Activated effector memory CD4-positive, alpha-beta T cell treated with Interleukin-2 at 50 U/mL for 16 hours (primary cell): ENCODE measurements at places on chromosomes 1 and 21.

GRCh38 chr1:220032911-220033310 lies 13.4 kb downstream of the EPRS1 start:
- no peak for DNase-seq

GRCh38 chr1:62077821-62078220 lies 116.8 kb upstream of the L1TD1 start:
- no peak for DNase-seq

DNA sequence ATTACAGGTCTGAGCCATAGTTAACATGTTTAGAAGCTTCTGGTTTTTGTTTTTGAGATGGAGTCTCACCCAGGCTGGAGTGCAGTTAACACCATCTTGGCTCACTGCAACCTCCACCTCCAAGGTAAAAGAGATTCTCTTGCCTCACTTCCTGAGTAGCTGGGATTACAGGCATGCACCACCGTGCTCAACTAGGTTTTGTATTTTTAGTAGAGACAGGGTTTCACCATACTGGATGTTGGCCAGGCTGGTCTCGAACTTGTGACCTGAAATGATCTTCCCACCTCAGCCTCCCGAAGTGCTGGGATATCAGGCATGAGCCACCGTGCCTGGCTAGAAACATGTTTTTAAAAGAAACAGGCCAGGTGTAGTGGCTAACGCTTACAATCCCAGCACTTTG lies 10.5 kb downstream of the NDUFS5 start:
- DNase-seq = no peak

GRCh38 chr1:21647431-21648351 lies 21.5 kb downstream of the RAP1GAP start:
- no peak for DNase-seq

DNA sequence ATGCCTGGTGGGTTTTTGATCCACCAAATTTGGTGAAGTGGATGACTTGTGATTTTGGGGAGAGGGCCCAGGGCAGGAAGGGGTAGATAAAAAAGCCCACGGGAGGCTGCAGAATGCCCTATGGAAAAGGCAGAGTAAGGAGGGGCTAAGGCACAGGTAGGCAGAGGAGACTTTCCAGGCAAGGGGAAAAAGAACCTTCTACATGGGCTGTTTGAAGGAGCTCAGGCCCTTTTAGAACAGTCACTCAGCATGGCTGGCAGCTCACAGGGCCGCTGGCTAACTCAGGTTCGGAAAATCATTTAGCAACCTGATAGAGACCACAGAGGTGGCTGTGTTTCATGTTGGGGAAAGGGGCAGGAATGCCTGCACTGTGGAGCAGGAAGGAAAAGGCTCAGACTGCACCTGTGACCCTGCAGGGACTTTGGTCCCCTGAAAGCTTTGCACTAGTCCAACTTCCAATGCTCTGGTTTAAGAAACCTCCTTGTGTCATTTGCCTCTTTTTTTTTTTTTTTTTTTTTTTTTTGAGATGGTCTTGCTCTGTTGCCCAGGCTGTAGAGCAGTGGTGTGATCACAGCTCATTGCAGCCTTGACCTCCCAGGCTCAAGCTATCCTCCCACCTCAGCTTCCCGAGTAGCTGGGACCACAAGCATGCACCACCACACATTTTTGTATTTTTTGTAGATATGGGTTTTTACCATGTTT lies 58.5 kb upstream of the ENAH start:
- no peak for DNase-seq

DNA sequence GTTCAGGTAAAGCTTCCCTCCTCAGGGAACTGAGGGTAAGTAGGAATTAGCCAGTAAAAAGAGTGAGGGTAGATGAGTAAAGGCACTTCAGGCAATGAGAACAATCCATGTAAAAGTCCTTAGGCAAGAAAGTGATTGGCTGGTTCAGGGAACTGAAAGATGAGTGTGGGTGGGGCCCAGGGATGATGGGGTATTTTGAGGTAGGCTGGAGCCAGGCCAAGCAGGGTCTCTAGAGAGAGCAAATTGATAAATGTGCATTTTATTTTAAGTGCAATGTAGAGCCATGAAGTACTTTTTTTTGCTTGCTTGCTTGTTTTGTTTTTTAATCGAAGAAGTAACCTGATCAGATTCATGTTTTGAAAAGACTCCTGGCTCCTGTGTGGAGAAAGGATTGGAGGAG lies 26.5 kb downstream of the OSBPL9 start:
- DNase-seq = no peak

GRCh38 chr21:39445321-39446269 lies at the start of gene LCA5L:
LCA5L (minus strand) TSS chr21:39445778; CDS start chr21:39428493, 17,285 bp downstream.
- DNase-seq = peak; percentile 83

GRCh38 chr1:157001304-157001703 lies 44.2 kb downstream of the ARHGEF11 start:
- no peak for DNase-seq

- no peak for DNase-seq
Measured at GRCh38 chr1:23196627-23197328, 20.5 kb downstream of the HTR1D start.

DNA sequence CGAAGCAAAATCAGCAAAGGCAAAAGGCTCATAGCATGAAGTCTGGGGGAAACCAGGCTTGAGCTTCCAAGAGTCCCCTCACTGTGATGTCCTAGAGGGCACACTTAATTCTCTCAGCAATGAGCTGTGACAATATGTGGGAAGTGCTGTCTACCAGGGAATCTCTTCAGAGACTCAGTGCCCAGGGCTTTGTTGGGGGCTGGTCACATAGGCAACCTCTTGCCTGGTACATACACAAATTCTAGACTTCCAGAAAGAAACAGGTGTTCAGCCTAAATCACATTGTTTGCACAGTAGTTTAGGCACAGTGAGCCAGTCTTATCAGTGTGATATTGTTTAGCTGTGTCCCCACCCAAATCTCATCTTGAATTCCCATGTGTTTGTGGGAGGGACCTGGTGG lies 400.5 kb downstream of the PRDM2 start:
- DNase-seq = no peak

DNA sequence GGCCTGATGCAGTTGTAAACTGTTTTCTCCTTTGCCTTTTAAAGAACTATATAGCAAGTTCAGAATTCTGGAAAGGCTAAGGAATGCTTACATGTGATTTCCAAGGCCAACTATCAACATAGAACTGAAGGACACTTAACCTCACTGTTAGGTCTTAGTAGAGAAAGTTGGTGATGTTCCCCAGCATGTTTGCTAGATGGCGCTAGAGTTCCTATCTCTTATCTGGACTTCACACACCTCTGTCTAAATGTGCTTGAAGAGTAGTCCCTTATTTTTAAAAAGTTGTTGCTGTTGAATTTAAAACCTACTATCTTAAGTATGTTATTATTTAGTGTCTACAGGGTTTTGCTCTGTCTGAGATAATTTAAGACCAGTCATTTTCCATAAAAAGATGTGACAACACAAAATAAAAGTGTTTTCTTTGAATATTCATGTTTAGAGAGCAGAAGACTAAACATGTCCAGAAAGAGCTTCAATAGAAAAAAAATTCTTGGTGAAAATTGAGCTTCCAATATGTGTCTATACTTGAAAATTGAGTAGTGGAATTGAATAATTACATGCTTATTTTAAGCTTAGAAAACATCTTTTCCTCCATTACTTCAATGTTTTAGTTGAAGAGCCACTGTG lies 237.3 kb downstream of the S1PR1 start:
- DNase-seq = no peak

- no peak for DNase-seq
Measured at GRCh38 chr1:53254011-53254640, 15.8 kb upstream of the MAGOH start.

DNA sequence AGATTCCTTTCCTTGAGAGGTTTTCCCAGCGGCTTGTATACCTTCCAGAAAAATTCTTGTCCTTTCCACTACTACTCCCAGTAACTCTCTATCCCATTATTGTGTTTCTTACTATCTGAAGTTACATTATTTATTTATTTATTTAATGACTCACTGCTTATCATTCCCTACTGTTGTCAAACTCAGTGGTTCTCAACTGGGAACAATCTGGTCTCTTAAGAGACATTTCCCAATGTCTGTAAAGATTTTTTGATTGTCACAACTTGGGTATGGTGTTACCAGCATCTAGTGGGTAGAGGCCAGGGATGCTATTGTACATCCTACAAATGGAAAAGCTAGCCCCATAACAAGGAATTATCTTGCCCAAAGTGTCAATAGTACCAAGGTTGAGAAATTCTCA lies 771.5 kb upstream of the ADGRL2 start:
- no peak for DNase-seq

GRCh38 chr21:31218830-31219608 lies 125.0 kb downstream of the TIAM1 start:
- no peak for DNase-seq

DNA sequence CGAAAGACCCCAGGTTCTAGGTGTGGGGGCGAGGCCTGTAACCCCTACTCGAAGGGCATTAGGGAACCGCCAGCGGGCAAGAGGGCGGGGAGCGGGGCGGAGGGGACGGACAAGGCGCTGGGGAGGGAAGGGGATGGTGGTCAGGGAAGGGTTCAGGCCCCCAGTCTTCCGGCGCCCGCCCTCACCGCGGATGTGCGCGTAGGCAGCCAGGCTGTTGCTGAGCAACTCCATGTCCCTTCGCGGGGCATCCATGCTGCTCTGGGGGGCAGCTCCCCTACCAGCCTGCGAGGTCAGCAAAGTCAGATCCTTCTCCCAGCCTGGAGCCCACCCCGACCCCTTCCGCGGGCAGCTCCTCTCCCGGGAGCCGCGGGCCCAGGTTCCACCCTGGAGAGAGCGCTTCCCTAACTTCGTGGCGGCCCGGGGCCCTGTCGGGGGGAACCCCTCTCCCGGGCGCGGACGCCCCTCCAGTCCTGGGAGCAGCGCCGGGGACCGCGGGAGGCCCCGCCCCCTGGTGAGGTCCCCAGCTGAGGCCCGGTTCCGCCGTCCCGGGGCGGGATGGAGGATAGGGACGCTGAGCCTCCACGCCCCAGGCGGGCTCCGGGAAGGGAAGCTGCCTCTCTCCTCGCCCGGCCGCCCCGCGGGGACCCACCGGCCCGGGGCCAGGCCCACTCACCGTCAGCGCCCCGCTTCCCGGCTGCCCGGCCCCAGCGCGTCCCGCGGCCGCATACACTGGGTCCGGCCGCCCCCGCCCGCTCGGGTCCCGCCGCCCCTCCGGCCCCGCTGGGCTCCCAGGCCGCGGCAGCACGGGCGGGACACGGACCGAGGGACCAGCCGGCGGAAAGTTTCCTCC lies 434 bp downstream of the EVA1B start:
- DNase-seq = peak; percentile 8

DNA sequence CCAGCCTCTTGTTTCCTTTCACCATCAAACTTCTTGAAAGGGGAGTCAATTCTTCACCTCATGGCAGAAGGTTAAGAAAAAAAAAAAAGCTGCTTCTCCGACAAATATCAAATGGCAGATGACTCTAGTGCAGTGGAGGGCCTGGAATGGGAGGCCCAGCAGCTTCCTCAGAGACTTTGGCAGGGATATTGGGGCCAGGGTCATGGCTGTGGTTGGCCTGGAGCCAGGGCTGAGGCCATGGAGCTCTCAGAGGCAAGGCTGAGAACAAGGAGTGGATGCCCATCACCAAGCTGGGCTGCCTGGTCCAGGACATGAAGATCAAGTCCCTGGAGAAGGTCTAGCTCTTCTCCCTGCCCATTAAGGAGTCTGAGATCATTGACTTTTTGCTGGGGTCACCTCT lies 18.7 kb downstream of the MTF1 start:
- DNase-seq = no peak

GRCh38 chr1:239250353-239251035 lies 135.9 kb upstream of the CHRM3 start:
- DNase-seq = no peak

- DNase-seq = no peak
Measured at GRCh38 chr21:31772674-31773555, 41.0 kb upstream of the SCAF4 start.

DNA sequence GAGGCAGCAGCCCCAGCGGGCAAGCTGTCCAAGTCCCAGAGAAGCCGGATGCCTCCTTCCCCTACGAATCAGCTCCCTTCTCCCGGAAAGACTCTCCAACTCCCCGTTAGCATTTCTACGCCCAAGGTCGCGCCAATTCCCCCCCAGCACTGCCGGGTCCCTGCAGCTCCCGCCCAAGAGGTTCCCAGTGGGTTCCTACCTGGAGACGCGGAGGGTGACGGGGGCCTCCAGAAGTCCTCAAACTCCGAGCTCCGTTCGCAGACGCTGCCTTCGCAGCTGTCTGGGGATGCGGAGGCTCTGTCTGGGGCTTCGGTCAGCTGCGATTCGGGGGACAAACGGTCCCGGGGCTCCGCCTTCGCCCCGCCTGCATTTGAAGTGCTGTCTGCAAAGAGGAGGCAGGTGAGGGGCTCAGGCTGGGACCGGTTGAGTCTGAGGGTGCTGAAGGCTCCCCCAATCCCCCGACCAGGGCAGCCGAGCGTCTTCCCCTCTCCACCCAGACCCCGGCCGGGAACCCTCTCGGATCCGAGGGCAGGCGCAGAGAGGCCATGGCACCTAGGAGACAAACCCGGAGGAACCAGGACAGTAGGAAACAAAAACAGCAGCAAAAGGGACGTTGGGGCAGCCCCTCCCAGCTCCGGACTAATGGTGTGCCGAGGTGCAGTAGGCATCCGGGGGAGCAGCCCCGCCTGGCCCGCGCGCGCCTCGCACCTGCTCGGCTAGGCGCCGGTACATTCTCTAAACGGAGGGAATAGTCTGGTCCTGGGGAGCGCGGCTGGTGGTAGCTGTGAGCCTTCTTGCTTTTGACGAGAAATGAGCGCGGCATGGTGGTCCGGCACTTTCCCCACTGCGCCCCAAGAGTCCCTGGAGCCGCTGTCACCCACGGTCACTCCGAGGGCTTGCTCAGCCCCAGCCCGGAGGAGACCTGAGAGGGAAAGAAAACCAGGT lies 3.8 kb downstream of the GFI1 start:
- peak; percentile 32 for DNase-seq

- no peak for DNase-seq
Measured at GRCh38 chr1:71087060-71087459, 6.2 kb upstream of the ZRANB2 start.

GRCh38 chr1:24074196-24074595 lies 37.7 kb downstream of the MYOM3 start:
- DNase-seq = no peak

DNA sequence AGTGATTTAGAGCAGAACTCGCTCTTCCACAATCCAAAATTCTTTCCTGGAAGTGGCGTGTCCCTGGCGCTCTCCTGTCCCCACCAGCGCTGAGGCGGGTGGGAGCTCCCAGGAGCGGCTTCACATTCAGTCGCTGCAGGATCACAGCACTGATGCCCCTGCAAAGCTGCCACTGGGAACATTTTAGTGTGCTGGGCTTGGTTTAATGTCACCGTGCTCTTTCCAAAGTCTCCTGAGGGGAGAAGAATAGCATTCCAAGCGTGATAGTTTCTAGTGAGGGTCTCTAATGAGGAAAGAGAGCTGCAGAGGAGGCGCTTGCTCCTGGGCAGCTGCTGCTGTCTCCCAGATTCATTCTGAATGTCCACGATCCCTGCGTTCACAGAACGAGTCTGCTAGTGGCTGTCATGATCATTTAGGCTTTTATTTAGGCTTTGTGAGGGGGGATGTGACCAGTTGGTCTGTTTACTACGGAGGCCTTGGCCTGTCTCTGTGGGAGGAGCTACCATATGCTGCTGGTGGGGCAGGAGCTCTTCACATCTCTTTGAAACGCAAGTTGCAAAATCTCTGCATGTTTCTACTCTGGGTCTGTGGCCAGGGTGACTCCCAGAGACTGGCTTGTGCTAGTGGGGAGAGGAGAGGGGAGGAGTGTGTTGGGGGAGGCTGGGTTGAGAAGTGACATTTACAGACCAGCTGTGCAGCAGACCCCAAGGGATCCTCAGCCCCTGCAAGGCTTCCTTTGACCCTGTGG lies 23.4 kb downstream of the OLFML3 start:
- DNase-seq = no peak

GRCh38 chr1:6984986-6985385 lies 199.7 kb downstream of the CAMTA1 start:
- DNase-seq = no peak
